ENCODE measurements at places on chromosomes 12 and 14.

- no peak for DNase-seq
Observed at GRCh38 chr12:27981874-27982273, 9.3 kb upstream of the PTHLH start.

DNA sequence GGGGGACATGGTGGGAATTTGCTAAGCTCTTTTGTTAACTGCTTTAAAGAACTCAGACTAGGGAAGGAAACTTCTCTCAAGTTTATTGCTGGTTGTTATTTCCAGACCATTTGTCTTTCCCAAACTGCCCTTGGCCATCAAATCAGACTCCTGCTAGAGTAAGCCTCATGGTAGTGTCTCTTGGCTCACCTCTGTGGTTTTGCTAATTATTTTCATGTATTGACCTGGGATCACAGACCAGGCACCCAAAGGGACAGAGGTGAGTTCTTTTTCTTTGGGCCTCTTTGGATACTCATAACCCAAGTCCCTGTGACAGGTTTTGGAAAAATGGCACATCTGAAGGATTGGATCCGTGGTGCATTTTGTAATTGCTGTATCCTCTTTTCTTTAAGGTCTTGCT lies 11.2 kb downstream of the ETV6 start:
- no peak for DNase-seq

DNA sequence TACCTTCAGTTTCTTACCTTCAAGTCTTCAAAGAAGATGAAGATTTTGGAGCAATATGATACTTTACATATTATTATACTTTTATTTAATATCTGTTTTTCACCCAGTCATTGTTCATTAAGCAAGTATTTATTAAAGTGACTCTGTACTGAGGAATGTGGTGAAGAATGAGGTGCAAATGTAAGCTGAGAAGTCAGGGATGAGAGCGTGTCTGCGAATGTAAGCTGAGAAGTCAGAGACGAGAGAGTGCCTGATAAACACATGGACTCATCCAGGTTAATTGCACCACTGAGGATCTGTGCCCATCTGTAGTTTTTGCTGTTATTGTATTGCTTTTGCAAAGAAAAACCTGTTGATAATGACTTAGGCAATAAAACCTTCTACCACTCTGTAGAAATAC lies 211.9 kb upstream of the FAR2 start:
- DNase-seq: no peak

DNA sequence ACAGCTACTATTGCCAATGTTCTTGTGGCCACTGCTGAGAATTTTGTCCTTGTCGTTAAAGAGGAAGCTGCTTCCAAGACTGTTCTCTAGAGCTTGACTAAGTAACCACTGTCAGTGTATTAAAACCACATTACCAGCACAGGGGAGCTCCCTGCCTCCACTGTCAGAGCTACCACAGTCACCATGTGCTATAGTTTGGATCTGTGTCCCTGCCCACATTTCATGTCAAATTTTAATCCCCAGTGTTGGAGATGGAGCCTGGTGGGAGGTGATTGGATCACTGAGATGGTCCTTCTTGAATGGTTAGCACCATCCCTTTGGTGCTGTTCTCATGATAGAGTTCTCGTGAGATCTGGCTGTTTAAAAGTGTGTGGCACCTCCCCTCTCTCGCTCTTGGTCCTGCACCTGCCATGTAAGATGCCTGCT lies 23.2 kb upstream of the RAP1B start:
- no peak for DNase-seq

- no peak for DNase-seq
Observed at GRCh38 chr14:23062002-23062401, 4.7 kb upstream of the CDH24 start.

GRCh38 chr14:53526200-53526599 lies 373.1 kb upstream of the DDHD1 start:
- DNase-seq: no peak

GRCh38 chr14:29262979-29263378 lies 496.4 kb downstream of the FOXG1 start:
- DNase-seq: no peak

DNA sequence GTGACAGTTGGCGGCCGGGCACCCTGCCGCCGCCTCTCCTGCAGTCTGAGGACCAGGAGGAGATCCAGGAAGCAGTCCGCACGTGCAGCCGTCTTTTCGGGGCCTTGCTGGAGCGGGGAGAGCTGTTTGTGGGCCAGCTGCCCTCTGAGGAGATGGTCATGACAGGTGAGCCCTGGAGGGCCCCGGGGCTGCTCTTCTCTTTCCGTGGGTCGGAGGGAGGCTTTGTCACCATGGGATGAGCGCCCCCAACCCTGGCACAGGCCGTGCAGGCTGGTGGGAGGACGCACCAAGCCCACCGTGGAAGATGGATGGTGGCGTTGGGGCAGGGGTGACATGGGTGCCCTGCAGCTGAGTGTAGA lies 532 bp downstream of the NOC4L start:
- no peak for DNase-seq

- DNase-seq: peak; percentile 50
Observed at GRCh38 chr12:49017891-49018260, 700 bp downstream of the PRKAG1 start.

DNA sequence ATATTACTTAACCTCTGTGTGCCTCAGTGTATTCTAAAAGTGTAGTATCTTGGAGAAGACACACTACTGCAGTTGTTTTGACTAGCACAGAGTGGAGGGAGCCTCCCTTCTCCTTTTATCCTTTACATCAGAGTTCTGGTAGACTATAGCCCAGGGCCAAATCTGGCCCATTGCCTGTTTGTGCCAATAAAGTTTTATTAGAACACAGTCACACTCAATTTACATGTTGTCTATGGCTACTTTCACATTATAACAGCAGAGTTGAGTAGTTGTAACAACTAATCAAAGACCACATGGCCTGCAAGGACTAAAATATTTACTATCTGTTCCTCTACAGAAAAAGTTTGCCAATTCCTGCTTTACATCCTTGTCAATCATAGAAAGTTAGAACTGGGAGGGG lies 27.7 kb upstream of the IGF1 start:
- DNase-seq: no peak

DNA sequence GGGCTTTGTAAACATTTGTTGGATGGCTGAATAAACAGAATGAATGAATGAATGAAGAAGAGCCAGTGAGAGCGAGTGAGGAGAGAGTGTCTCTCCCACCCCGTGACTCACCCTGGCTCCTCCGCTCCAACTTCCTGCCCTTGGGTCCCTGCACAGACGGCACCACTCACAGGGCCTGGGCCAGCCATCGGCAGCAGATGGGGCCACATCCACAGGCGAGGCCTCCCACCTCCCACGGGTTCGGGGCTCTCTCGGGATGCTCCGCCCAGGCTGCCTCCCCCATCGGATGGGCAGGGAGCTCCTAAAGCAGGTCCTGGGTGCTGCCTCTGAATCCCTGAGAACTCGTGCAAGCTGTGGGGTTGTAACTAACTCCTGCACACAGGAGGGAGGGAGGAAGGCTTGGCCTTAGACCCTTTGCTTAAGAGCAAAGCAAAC lies 41.3 kb downstream of the CCNK start:
- DNase-seq: no peak

GRCh38 chr14:91575469-91576208 lies 65.5 kb upstream of the PPP4R3A start:
- DNase-seq: no peak

GRCh38 chr12:89418228-89418910 lies 66.1 kb upstream of the DUSP6 start:
- no peak for DNase-seq

DNA sequence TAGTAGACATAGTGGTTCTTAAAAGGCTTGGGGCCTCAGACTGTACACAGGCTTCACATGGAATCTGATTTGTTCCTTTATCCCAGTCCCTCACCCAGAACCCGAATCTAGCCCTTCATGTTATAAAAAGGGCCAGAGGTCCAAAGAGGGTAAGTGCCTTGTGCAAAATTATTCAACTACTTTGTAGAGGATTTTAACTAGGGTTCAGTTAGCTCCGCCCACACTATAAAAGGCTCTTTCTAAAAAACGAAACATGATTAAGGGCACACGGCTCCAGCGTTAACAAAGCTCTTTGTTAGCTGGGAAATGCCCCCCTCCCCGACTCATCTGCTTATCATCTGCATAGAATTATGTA lies 3.2 kb upstream of the SOCS2 start:
- DNase-seq: no peak

GRCh38 chr12:96677363-96677762 lies 188.0 kb downstream of the CFAP54 start:
- DNase-seq: no peak
